ENCODE measurements at places on chromosomes 7 and 10. TPM values are rescaled to one million over a fixed set of nuclear protein-coding genes. Genes with fewer than 3 reads are reported as not detected.

DNA sequence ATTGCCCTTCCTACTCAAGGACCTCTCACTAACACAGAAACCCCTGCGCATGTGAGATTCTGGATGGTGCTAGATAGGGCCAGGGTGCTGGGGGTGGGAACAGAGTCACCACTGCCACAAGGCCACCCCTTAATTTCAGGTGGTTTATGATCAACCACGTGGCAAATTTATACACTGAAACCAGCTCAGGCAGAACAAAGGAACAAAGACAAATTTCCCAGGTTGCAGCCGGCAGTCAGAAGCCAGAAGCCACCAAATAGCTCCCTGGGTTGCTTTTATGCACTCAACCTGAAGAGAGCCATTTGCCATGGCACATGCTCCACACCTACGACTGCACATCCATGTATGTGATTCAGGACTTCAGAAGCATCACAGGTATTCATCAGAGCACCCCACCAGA, 2.5 kb downstream of the VOPP1 start:
- H3K4me1 ChIP-seq, result peaks cover 59% of the 10 kb centered on the region
- H3K27me3 ChIP-seq, result no peaks in the 10 kb centered on the region

DNA sequence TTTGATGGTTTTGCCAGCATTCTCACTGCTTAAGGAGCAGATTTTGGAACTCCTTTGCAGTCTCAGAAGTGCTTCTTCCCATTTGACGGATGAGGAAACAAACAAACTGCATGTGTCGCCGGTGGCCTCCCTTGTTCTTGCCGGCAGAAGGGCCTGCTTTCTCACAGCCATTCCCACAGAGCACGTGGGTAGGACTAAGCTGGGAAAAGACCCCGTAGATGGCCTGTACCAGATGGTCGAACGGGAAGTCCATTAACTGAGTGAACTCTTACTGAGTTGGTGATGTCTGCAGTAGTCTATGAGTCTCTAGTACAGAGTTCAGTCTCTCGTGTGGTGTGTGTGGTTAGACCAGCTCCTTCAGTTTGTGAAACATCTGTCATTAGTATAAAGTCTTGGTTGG, 131.9 kb downstream of the TRRAP start:
- DNase-seq, result no peak
- peaks cover 99% of the 10 kb centered on the region for H3K36me3 ChIP-seq
- no peak overlapping the region for H3K4me3 ChIP-seq
- H3K27ac ChIP-seq, result no peak overlapping the region
- no peaks in the 10 kb centered on the region for H3K27me3 ChIP-seq

- DNase-seq, result no peak
- H3K27me3 ChIP-seq, result no peaks in the 10 kb centered on the region
- no peaks in the 10 kb centered on the region for H3K4me1 ChIP-seq
Observed at GRCh38 chr7:19051767-19052375, 65.6 kb downstream of the TWIST1 start.

DNA sequence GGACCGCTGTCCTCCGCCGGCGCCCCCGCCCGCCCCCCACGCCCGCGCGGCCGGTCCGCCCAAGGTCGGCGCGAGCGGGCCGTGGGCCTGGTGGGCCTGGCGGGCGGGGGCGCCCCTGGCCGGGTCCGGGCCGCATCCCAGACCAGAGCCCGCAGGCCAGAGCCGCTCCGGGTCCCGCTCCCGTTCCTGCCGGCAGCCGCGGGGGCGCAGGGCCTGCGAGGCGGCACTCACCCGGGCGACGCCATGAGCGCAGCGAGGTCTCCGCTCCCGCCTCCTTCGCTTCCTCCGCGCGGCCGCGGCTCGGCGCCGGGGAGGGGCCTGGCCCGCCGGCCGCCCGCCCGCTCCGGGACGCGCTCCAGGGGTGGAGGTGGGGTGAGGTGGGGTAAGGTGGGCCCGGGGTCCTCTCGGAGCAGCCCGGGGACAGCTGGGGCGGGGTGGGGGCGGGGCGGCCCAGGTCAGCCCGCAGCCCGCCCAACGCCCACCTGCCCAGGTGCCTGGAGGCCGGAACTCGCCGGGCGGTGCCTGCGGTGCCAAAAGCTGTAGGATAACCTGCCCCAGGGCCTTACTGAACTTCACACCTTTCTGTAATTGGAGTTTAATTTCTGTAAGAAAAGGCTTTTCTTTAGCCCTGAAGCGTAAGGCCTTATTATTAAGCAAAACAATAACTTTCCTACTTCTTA, at the start of gene URGCP:
URGCP (minus strand) TSS at position 266 of the 680 bp plus-strand sequence; CDS start at position 245, 21 bp downstream.
- no peaks in the 10 kb centered on the region for H3K36me3 ChIP-seq
- peak within 1 kb of the TSS; percentile 78 for H3K4me3 ChIP-seq
- H3K27ac ChIP-seq, result peak within 1 kb of the TSS; percentile 84
- peaks cover 28% of the 10 kb centered on the region for H3K4me1 ChIP-seq

DNA sequence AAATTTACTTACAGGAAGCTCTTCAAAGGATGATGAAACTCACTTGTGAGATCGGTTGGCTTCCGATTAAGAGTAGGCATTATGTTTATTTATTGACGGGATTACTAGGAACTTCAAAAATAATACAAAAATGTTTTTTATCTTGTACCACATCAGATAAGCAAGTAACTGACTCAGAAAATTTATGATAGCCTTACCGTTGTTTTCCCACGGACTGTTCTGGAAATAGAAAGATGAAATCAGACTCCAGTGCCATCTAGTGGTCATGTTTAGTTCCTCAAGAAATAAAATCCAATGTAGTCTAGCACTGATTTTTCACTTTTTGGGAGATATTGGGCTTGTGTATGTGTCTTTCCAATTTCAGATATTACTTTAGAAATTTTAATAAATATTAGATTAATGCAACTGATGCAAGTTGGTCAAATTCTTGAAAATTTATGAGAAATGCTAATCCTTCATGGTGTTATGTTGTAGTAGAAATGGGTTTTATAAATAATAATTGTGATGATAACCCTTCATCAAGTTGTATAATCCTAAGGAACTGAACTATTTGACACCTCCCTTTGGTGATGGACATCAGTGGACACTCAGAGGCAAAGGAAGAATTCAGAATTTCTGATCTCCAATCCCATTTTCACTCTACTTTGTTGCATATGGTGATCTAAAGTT, 168.8 kb downstream of the TMEM26 start:
- DNase-seq, result no peak
- H3K36me3 ChIP-seq, result no peaks in the 10 kb centered on the region
- no peaks in the 10 kb centered on the region for H3K27me3 ChIP-seq

- DNase-seq, result no peak
- no peak overlapping the region for H3K4me3 ChIP-seq
- no peaks in the 10 kb centered on the region for H3K4me1 ChIP-seq
- no peaks in the 10 kb centered on the region for H3K27me3 ChIP-seq
- H3K36me3 ChIP-seq, result no peaks in the 10 kb centered on the region
- no peak overlapping the region for H3K27ac ChIP-seq
Observed at GRCh38 chr10:93091960-93092359, 18.3 kb downstream of the CYP26A1 start.

DNA sequence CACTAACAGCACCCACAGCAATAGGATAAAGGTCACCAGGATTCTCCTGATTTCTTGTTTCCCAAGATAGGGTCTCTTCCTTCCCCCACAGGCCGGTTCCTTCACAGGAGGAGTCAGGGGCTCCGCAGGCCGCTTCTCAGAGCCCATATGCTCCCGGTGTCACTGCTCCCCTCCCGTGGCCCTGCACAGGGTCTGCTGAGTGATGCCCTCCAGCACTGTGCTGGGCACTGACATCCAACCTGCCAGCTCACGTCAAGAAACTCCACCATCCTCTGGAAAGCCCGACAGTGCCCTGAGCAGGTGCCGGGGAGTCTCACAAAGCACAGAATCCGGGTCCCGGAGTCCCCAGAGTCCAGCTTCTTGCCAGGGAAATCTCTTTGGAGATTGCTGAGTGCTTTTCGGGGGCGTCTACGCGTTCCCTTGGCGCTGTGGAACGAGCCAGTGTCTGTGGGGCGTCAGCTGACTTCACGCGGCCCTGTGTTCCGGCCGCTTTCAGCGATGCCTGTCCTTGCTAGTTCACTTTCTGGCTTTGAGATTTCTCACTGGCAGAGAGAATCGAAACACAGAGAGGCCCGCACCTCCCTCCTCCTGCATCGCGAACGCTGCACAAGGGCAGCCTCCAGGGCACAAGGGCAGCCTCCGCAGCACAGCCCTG, 567.5 kb downstream of the DNAJB6 start:
- H3K27me3 ChIP-seq, result no peaks in the 10 kb centered on the region
- H3K27ac ChIP-seq, result no peak overlapping the region
- no peaks in the 10 kb centered on the region for H3K36me3 ChIP-seq

- H3K4me3 ChIP-seq, result no peak overlapping the region
- H3K27me3 ChIP-seq, result no peaks in the 10 kb centered on the region
- DNase-seq, result no peak
- H3K4me1 ChIP-seq, result no peaks in the 10 kb centered on the region
- no peak overlapping the region for H3K27ac ChIP-seq
- H3K36me3 ChIP-seq, result no peaks in the 10 kb centered on the region
Observed at GRCh38 chr7:114533131-114533530, 118.5 kb downstream of the FOXP2 start.

GRCh38 chr7:38950309-38950708, 27.4 kb upstream of the POU6F2 start:
- no peak overlapping the region for H3K4me3 ChIP-seq
- no peaks in the 10 kb centered on the region for H3K27me3 ChIP-seq
- H3K4me1 ChIP-seq, result no peaks in the 10 kb centered on the region
- no peak overlapping the region for H3K27ac ChIP-seq
- no peak for DNase-seq
- H3K36me3 ChIP-seq, result no peaks in the 10 kb centered on the region

GRCh38 chr7:5631752-5632151, 149.7 kb downstream of the RNF216 start:
- H3K27me3 ChIP-seq, result no peaks in the 10 kb centered on the region
- H3K4me1 ChIP-seq, result peaks cover 62% of the 10 kb centered on the region
- DNase-seq, result no peak

- no peaks in the 10 kb centered on the region for H3K4me1 ChIP-seq
- no peak for DNase-seq
- H3K27me3 ChIP-seq, result no peaks in the 10 kb centered on the region
- no peaks in the 10 kb centered on the region for H3K36me3 ChIP-seq
- no peak overlapping the region for H3K4me3 ChIP-seq
Observed at GRCh38 chr7:111374027-111374426, 188.3 kb downstream of the IMMP2L start.

- no peak overlapping the region for H3K4me3 ChIP-seq
- H3K36me3 ChIP-seq, result no peaks in the 10 kb centered on the region
- H3K4me1 ChIP-seq, result no peaks in the 10 kb centered on the region
- no peak overlapping the region for H3K27ac ChIP-seq
- no peaks in the 10 kb centered on the region for H3K27me3 ChIP-seq
Observed at GRCh38 chr10:103566536-103566935, 73.0 kb downstream of the NEURL1 start.

GRCh38 chr7:36279200-36279925, 110.3 kb upstream of the ANLN start:
- H3K27ac ChIP-seq, result no peak overlapping the region
- H3K4me3 ChIP-seq, result no peak overlapping the region
- H3K36me3 ChIP-seq, result no peaks in the 10 kb centered on the region
- peaks cover 25% of the 10 kb centered on the region for H3K4me1 ChIP-seq
- H3K27me3 ChIP-seq, result no peaks in the 10 kb centered on the region

DNA sequence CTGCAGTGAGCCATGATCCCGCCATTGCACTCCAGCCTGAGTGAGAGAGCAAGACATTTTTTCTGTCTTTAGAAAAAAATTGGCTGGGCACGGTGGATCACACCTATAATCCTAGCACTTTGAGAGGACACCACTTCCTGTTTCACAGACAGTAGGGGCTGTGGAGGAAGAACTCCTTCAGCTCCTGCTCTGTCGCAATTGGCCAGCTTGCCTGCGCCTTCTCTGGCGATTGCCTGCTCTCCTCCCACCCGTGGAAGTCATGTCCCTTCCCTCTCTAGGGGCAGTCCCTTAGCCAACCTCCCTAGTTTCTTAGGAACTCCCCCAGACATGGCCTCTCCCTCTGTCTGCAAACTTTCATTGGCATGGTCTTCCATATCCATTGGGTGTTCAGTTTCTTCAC, 8.7 kb downstream of the PDSS1 start:
- peaks cover 13% of the 10 kb centered on the region for H3K36me3 ChIP-seq
- no peak overlapping the region for H3K4me3 ChIP-seq
- H3K4me1 ChIP-seq, result peaks cover 2% of the 10 kb centered on the region
- H3K27me3 ChIP-seq, result no peaks in the 10 kb centered on the region
- DNase-seq, result peak; percentile 76
- no peak overlapping the region for H3K27ac ChIP-seq

GRCh38 chr7:158030071-158030470, 557.6 kb downstream of the PTPRN2 start:
- H3K27ac ChIP-seq, result no peak overlapping the region
- H3K36me3 ChIP-seq, result no peaks in the 10 kb centered on the region
- no peaks in the 10 kb centered on the region for H3K4me1 ChIP-seq
- no peaks in the 10 kb centered on the region for H3K27me3 ChIP-seq
- DNase-seq, result no peak
- H3K4me3 ChIP-seq, result no peak overlapping the region

DNA sequence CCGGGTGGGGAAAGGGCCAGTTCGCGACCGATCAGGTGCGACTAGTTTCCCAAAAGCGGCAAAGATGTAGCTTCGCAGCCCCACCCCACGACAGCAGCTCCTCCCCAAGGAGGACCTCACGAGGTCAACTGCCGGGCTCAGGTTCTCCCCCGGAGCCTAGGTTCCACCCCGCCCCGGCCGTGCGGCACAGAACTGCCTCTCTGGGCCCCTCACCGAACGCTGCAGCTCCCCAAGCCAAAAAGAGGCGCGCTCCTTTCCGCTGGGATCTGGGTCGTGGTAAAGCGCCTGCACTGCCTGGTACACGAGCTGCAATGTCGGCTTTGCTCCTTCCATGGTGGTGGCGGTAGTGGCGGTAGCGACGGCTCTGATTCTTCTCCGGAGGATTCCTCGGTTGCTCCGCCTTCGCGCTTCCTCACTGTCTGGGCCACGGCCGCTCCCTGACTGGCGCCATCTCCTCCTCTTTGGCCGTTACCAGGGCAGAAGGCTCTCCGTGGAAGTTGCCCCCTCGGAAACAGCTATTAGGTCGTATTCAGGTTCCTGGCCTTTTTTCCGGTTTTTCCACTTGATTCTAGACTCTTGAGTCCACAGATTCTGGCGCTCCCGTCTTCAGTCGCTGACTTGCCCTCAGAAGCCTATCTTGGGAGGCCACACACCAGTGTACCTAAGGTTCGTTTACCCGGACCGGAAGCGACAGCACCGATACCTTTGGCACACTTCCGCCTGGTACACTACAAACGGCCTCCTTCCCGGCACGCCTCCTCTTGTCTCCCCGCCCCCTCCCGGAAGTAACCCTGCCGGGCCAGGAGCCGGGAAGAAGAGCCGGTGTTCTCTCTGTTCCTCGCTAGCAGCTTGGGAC, at the start of gene TNPO3:
TNPO3 (minus strand) TSS at position 674 of the 856 bp plus-strand sequence; CDS start at position 333, 341 bp downstream.
- no peaks in the 10 kb centered on the region for H3K36me3 ChIP-seq
- H3K27ac ChIP-seq, result peak within 1 kb of the TSS; percentile 99
- peaks cover 6% of the 10 kb centered on the region for H3K27me3 ChIP-seq
- peak; percentile 94 for DNase-seq
- H3K4me3 ChIP-seq, result peak within 1 kb of the TSS; percentile 83

- no peak overlapping the region for H3K27ac ChIP-seq
- no peaks in the 10 kb centered on the region for H3K27me3 ChIP-seq
- no peak overlapping the region for H3K4me3 ChIP-seq
- DNase-seq, result no peak
- H3K4me1 ChIP-seq, result no peaks in the 10 kb centered on the region
- no peaks in the 10 kb centered on the region for H3K36me3 ChIP-seq
Observed at GRCh38 chr7:24549991-24550390, 23.3 kb upstream of the PALS2 start.

SP8 gene
- total RNA-seq, result not detected

TMEM120A gene
- total RNA-seq, result 42.7 TPM

ITIH2 gene
- total RNA-seq, result 0.32 TPM

IL6 gene
- 8.2 TPM for total RNA-seq

C10orf67 gene
- total RNA-seq, result 1.2 TPM

ABHD11 gene
- 21.1 TPM for total RNA-seq

FAM241B gene
- total RNA-seq, result 5.0 TPM

MCMBP gene
- 52.1 TPM for total RNA-seq

TMEM196 gene
- total RNA-seq, result not detected

PIP gene
- total RNA-seq, result 12.6 TPM

All from lower lobe of right lung (tissue), 2 donors.